NCI-H187 (cell line): ENCODE measurements at places on chromosomes 12 and 14.

GRCh38 chr12:120227233-120228040 is 26.5 kb upstream of the RPLP0 start:
- no peak for DNase-seq

DNA sequence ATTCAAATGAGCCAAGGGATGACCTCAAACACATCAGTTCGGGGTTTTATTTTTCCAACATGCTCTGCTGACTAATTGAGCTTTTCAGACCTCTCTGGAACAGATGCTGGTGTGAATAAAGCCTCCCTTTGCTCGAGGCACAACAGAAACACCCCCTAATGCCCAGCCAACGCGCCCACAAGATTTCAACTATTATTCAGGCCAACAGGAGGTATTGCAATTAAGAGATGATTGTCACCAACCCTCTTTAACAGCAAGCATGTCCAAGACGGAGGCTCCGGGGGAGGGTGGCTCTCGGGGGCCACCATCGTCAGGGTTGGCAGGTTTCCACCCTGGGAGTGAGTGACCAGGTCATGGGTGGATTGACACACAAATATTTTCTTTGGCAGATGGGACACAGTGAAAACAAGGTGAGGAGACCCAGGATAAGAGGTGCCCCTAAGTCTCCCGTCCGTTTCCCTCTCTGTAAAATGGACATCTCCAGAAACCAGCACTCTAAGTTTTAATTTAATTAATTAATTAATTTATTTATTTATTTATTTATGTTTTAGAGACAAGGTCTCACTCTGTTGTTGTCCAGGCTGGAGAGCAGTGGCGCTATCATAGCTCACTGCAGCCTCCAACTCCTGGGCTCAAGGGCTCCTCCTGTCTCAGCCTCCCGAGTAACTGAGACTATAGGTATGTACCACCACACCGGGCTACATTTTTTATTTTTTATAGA is 56.1 kb downstream of the MAP1LC3B2 start:
- no peak for DNase-seq

- no peak for DNase-seq
Observed at GRCh38 chr14:90290337-90291011, 34.1 kb downstream of the PSMC1 start.

DNA sequence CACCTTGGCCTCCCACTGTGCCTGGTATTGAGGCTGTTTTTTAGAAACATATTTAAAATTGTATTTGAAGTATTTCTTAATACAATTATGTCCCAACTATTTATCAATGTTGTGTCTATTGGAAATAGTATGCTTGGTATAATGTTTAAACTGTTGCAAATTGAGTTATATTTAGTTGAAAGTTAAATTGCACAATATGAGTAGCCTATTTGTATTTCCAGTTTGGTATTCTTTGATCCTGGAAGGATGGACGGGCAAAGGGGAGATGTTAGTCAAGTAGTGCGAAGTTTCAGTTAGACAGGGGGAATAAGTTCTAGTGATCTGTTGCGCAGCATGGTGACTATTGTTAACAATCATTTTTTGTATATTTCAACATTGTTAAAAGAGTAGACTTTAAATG is 111.5 kb downstream of the NUBPL start:
- DNase-seq: no peak

- no peak for DNase-seq
Observed at GRCh38 chr14:34931206-34931605, 51.6 kb upstream of the SRP54 start.

- no peak for DNase-seq
Observed at GRCh38 chr12:53530920-53531319, 23.6 kb upstream of the NPFF start.

DNA sequence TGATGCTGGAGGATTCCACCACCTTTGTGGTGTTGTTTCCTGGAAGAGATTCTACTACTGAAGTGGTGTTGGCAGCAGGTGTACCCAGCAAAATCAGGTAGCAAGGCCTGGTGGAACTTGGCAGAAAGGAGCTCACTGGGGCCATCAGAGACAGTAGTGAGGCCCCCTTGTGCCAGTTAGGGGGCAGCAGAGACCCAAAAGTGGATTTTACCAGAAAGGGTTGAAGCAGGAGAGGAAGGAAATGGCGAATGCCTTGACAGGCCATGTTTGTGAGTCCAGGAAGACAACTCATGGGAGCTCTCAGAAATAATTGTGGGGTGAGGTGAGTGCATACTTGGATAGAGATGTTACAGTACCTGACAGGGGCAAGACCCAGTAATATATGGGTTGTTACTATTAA is 137.7 kb upstream of the FGD4 start:
- DNase-seq: no peak

- DNase-seq: no peak
Observed at GRCh38 chr12:65784289-65785015, 39.8 kb upstream of the HMGA2 start.

GRCh38 chr14:102927346-102927877 is 4.9 kb downstream of the AMN start:
- no peak for DNase-seq

DNA sequence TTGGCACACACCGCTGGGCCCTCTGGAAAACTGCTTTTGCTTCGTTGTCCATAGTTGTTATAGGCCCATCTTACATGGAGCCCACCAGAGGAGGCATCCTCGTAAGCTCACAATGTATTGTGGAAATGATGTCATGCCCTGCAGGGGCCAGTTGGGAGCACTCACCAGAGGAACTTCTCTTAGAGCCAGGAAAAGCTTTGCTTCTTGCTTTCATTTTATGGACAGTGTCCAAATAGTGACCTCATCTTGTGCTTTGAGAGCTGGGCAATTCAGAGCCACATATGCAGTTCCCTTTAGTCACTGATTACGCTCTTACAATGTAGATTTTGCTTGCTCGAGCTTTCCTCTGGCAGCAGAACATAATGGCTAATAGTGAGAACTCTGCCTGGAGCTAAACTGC is 275.6 kb downstream of the AACS start:
- no peak for DNase-seq

GRCh38 chr14:100955201-100955600 is 51.7 kb upstream of the RTL1 start:
- DNase-seq: no peak

- no peak for DNase-seq
Observed at GRCh38 chr12:30002677-30003076, 218.9 kb upstream of the TMTC1 start.

- DNase-seq: no peak
Observed at GRCh38 chr14:65198346-65198745, 96.0 kb upstream of the MAX start.

- DNase-seq: no peak
Observed at GRCh38 chr12:55671746-55672145, 35.1 kb downstream of the OR10P1 start.

- no peak for DNase-seq
Observed at GRCh38 chr12:22322091-22322490, 12.4 kb downstream of the ST8SIA1 start.

- DNase-seq: no peak
Observed at GRCh38 chr14:73773441-73774240, 59.5 kb upstream of the PNMA1 start.

DNA sequence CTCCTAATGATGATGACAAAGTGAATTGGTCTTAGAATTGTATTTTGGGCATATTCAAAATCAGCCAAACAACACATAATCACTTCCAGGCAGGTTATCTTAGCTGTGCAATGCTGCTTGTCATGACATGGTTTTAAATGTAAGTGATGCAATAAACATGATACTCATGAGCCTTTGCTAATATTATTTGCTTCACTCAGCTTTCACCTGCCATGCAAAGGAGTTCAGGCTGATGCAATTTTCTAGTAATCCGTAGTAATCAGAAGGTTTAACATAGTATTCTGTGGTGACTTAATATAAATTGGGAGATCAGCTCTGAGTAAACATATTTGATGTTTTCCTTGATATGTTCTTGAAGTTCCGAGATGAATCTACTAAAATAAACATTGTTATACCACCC is 29.1 kb downstream of the TMEM260 start:
- no peak for DNase-seq

- no peak for DNase-seq
Observed at GRCh38 chr14:55107766-55108554, 21.1 kb upstream of the LGALS3 start.

- peak; percentile 66 for DNase-seq
Observed at GRCh38 chr14:26935733-26936132, 337.9 kb upstream of the NOVA1 start.

DNA sequence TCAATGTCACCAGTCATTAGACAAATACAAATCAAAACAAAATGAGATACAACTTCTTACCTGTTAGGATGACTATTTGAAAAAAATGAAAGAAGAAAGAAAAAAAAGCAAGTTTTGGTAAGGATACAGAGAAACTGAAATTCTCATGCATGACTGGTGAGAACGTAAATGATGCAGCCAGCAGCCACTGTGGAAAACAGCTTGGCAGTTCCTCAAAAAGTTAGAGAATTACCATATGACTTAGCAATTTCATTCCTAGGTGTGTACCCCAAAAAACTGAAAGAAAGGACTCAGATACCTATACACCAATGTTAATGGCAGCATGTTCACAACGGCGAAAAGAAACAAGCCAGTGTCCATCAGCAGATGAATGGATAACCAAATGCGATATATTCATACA is 26.6 kb downstream of the NINJ2 start:
- no peak for DNase-seq

GRCh38 chr12:108479364-108480070 is 35.6 kb upstream of the FICD start:
- no peak for DNase-seq

GRCh38 chr12:118055144-118055557 is 5.8 kb downstream of the WSB2 start:
- no peak for DNase-seq

DNA sequence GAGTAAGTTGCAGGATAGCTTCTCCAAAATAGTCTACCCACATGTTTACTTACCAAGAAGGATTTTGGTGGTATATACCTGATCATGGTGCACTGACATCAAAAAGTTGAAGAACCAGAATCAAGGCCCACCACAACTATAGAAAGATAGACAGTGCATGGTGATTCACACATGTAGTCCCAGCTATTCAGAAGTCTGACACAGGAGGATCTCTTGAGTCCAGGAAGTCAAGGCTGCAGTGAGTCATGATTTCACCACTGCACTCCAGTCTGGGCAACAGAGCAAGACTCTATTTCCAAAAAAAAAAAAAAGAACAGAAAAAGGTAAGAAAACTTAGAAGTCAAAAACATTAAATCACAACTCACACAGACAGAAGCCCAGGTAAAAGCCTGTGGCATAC is 422.2 kb upstream of the FOXG1 start:
- DNase-seq: no peak

- DNase-seq: no peak
Observed at GRCh38 chr12:505221-505620, 45.5 kb downstream of the B4GALNT3 start.

GRCh38 chr12:96177013-96177412 is 17.2 kb upstream of the ELK3 start:
- no peak for DNase-seq

DNA sequence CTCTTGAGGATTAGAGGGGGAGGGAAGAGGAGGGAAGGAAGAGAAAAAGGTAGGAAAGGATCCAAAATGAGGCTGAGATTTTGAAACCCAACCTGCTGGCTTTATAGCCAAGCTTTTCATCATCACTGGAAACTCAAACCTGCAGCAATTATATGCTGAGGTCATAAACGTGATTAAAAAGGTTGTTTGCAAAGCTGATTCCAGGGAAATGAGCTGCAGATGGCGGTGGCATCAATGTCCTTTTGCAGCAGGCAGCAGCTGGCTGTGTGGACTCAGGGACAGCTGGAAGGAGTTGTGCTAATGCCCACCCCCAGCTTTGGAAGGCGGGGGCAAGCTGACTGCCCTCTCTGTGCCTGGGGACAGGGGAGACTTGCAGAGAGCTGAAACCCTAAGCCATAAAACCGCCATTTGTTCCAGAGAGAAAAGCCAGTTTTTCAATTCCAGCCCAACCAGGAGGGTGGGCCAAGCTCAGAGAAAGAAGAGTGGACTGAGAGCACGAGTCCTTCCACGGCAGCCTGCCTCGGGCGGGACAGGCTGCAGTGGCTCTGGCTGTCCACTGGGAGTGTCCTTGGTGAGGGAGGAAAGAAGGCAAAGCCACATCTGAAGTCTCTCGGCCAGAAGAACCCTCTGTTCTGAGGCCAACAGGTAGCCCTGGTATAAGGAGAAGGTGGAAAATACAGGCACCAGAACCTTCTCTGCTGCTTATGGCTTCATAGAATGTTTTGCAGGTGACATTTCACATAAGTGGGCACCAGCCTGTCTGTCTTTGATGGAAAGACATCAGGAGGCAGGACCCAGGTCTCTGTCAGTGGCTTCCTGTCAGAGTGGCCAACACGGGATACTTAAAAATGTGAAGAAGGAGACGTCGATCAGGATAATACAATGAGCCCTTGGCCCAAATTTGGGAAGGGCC is 90.7 kb downstream of the SINHCAF start:
- DNase-seq: no peak

DNA sequence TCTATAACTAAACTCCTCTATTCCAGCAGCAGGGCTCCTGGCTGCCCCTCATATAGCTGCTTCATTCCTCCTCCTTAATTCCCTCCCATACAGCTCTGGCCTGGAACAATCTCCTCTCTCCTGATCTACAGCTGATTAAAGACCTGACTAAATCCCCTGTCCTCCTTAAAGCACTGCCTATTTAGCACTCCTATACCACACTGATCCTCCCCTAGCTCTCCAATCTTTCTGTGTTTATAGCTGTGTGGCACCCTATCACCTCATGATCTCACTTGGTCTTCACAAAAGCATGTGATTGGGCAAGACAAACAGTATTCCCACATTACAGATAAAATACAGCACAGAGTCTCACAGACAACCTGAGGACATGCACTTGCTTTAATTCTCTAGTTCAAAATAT is 17.4 kb downstream of the FMNL3 start:
- no peak for DNase-seq

DNA sequence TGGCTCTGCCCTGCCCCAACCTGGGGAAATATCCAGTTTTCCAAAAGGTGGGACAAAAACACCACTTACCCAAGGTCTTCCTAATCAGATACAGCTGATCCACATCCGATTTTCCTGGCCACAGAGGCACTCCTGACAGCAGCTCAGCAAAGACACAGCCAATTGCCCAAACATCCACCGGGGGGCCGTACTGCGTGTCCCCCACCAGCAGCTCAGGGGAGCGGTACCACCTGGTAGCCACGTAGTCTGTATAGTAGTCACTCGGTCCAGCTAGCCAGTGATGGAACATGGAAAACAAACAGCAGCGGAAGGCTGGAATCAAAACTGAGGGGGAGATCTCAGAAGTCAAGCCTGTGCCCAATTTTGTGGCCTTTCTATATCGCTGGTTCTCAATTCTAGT is 28.8 kb downstream of the DMAC2L start:
- DNase-seq: no peak

DNA sequence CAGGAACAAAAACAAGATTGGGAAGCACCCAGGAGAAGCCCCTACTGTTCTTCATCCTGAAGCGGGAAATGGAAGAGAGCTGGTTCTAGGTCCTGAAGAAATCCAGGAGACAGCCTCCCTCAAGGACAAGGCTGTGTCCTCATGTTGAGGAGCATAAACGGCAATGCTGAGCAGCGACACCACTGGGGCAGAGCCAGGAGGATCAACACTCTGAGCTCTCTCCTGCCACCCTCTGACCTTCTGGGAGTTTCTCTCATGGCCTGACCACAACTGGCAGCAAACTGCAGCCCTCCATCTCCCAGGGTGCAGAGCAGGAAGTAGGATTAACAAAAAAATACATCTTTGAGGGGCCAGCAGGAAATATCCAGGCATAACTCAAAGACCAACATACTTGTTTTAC is 1292.2 kb upstream of the TMEM132C start:
- DNase-seq: no peak

- DNase-seq: no peak
Observed at GRCh38 chr12:128791395-128792322, 32.1 kb downstream of the SLC15A4 start.
